ENCODE measurements at places on chromosomes 6 and 20.
A peak's percentile ranks its signal among the peaks of the same experiment; 100 is the strongest.

DNA sequence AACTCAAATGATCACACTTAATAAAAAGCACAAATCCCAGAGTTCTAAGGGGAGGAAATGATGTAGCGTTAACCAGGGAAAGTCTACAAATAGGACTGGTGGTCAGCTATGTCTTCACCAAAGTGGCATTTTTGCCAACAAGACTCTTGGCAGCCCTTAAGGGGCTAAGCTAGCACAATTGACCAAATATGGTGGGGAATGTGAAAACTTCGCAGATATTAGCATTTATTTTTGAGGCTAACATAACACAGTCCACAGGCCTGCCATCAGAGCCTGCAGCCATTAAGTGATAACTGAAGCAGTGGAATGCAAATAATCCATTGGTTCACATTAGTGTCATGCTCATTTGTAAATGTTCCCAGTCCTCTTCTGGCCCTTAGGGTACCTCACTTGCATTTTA lies 274.6 kb downstream of the FOXC1 start:
- no peak for DNase-seq

GRCh38 chr20:23456409-23456808 lies 3.7 kb upstream of the CST11 start:
- no peak for DNase-seq

GRCh38 chr6:163327921-163328320 lies 86.6 kb upstream of the QKI start:
- no peak for DNase-seq

DNA sequence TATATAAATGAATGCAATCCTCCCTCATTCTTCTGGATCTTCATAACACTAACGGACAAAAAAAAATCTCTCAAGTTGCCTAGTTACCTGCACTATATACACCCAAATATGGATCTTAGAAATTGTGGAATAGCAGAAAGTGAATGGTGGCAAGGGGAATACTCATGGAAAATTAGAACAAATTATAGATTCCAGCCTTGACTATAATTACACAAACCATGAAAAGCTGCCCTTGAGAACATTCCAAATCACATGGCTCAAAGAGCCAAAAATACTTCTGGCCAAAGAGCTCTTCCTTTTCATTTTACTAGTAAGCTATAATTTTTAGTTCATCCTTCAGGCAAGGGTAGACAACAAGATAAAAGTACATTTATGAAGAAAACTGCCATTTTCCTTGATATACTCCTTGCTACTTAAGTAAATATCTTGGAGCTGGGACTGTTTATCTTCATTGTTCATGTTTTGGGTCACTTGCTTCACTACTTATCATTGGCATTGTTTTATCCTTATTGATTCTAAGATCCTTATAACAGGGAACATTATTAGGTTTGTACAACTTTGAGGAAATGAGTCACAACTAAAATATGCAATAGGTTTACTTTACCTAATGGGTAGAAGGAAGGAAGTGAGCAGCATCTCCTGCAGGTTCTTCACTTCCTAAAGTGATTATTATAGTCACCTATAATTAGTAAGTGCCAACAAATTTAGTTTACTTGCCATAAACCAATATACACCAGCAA lies 6.4 kb upstream of the MTRES1 start:
- no peak for DNase-seq

GRCh38 chr6:125957391-125957693 lies 772 bp downstream of the HINT3 start:
- no peak for DNase-seq

- no peak for DNase-seq
Measured at GRCh38 chr20:24317224-24317623, 152.2 kb upstream of the SYNDIG1 start.

GRCh38 chr6:116422238-116422637 lies 38.9 kb upstream of the CALHM6 start:
- no peak for DNase-seq

DNA sequence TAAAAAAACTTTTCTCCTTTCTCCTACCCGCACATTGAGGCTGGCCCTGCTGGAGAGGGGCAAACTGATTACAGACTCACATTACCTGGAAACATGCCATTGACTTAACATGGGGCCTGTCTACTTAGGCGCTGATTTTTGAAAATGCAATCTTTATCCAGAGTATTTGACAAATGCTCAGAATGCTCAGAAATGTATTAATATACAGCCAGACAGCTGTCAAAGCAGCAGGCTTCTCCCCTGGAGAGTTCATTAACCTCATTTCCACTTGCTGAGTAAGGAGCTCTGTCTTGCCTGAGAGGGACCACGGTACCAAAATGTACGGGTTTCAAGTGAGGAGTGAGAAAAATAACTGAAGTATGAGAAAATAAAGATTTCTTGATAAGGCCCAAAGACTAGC lies 95.7 kb downstream of the PAX1 start:
- DNase-seq = no peak

GRCh38 chr6:30839671-30840070 lies 44.6 kb upstream of the DDR1 start:
- no peak for DNase-seq

DNA sequence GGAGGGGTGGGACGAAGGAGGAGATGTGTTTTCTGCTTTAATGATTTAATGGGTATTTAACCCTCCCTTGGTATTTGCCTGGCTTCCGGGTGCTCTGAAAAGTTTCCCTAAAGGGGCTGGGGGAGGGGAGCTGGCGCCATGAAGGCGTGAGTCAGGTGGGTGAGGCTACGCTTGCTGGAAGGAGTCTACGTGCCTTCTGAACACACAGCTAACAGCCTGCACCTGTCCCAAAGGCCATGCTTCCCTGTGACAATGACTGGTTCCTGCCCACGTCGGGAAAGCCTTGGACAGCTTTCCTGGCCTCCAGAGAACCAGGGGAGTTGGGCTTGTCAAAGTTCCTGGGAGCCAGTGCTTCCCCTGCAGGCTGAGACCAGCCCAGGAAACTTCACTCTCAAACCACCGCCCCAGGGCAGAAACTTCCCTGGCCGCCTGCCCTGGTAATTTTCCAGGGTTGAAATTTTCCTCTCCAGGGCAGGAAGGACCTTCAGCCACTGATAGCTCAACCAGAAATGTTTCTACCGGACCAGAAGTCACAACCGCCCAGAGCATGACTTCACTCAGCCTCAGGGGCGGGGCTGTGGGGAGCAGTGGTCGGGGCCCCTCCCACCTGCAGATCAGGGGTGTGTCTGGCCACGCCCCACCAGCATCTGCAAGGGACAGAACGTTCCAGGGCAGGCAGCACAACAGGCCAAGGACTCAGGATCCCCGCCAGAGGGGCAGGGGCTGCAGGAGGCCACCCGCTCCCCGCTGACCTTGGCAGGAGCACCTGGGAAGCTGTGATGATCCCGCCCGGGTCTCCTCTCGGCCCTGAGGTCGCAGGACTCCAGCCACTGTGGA lies 18.6 kb upstream of the SLCO4A1 start:
- peak; percentile 64 for DNase-seq

GRCh38 chr20:539191-539590 lies 4.4 kb downstream of the CSNK2A1 start:
- DNase-seq = no peak

DNA sequence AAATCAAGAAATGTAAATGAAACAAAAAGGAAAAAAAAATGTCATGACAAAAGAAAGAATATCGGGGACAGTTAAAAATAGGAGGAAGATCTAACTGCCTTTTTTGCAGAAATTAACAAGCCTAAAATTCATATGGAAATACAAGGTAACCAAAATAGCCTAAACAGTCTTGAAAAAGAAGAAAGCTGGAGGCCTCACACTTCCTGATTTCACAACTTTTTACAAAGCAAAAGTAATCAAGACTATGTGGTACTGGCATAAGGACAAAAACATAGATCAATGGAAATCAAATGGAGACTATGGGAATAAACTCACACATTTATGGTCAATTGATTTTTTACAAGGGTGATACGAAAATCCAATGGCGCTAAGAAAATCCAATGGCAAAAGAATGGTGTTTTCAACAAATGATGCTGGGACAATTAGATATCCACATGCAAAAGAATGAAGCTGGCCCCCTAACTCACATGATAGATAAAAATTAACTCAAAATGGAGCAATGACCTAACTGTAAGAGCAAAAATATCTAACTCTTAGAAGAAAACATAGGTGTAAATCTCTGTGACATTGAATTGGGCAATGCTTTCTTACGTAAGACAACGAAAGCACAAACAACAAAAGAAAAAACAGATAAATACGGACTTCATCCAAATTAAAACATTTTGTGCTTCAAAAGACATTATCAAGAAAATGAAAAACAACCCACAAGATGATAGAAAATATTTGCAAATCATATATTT lies 24.5 kb downstream of the MAP3K5 start:
- DNase-seq = no peak

- no peak for DNase-seq
Measured at GRCh38 chr6:38571721-38572120, 68.0 kb downstream of the BTBD9 start.

GRCh38 chr20:11780765-11781369 lies 136.8 kb upstream of the BTBD3 start:
- DNase-seq = no peak

GRCh38 chr6:161772176-161772575 lies 498.3 kb upstream of the AGPAT4 start:
- no peak for DNase-seq

DNA sequence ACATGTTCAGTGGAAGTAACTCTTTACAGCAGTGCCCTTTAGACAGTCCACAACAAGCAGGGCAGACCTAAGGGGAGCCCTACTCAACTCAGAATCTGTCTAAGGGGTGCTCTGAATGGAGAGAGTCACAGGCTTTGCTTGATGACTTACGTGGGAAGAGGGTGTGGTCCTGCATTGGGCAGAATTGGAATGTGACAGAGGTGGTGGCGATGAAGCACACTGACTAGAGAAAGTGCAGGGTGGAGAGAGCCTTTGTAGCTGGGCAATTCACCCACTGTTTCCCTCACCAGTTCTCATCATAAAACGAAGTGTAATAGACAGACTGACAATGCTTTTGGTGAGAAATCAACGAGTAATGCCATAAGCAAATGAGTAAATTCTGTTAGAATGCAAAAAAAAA lies 11.2 kb downstream of the TP53INP2 start:
- DNase-seq = no peak

DNA sequence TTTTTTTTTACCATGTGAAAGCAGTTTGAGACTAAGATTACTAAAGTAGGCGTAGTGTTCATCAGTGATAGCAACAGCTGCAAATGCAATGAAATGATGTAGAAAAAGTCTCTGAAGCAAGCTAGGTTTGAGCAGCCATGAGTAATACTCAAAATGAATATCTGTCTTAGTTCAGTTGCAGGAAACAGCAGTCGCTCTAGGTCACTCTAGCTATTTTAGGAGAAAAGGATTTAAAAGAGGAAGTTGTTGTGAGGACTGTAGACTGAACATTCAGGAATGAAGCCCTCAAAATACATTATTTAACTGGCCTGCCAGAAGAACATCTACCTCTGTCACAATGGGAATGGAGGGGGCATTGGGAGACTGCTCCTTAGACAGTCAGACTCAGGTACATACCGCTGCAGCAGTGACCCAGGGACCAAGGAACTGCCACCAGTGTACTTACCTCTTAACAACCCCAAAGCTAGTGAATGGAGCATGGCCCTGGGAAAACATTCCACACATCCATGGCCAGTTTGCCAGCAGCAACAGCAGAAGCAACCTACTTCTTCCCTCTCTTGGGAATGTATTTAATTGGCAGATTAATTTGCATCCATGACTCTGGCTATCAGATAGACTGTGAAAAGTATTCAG lies 243.0 kb upstream of the KHDRBS2 start:
- DNase-seq = no peak

GRCh38 chr20:3735768-3736167 lies 3.3 kb downstream of the HSPA12B start:
- no peak for DNase-seq

DNA sequence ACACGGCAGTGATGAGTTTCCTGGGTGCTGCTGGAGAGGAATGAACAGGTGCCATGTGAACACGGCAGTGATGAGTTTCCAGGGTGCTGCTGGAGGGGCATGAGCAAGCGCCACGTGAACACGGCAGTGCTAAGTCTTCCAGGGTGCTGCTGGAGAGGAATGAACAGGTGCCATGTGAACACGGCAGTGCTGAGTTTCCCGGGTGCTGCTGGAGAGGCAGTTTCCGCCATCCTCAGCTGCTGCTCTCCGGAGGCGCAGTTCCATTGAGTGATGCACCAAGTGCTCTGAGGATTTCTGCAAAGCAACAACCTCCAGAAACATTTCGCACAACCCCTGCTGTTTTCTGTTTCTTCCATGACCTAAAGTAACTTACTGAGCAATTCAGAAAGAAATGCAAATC lies 155.4 kb downstream of the SMOC2 start:
- DNase-seq = no peak
